Stimulated activated CD4-positive, alpha-beta T cell treated with anti-CD3 and anti-CD28 coated beads, Interleukin-1b, Interleukin-23, amount 100 ng/mL, for 1 hour (primary cell): ENCODE measurements at places on chromosomes 4 and X.

DNA sequence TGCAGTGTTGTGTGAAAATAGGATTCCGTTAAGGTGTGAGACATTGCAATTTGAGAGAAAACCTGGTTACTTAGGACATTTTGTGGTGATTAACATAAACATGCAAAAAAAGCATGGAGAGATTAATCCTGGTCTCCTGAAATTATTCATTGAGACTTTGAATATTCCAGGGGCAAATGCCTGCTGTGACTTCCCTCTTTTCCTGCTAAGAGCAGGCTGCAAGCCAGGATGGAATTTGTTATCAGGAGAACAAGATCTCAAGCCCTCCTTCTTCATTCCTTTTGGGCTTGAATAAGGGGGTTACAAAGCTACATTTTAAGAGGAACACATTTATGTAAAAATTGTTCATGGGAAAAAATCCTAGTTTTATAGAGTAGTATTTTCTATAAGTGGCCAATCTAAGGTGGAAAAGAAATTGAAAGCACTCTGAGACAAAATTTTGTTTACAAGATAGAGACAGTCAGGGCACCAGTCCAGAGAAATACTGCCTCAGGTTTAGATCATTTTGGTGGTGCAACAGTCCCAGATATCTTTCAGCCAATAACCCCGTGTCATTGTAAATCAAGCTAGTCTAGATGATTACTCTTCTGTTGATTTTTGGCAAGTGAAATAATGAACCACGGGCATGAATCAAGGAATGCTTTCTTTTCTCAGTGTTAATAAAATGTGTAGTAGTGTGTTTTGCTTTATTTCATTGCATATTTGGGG is 1528.3 kb upstream of the AGA start:
- no peak for DNase-seq

GRCh38 chr4:178599521-178599920 is 1157.3 kb upstream of the AGA start:
- no peak for DNase-seq

GRCh38 chr4:81811562-81812293 is 340.0 kb upstream of the RASGEF1B start:
- DNase-seq = no peak

- DNase-seq = no peak
Measured at GRCh38 chr4:94550352-94550751, 98.6 kb downstream of the PDLIM5 start.

DNA sequence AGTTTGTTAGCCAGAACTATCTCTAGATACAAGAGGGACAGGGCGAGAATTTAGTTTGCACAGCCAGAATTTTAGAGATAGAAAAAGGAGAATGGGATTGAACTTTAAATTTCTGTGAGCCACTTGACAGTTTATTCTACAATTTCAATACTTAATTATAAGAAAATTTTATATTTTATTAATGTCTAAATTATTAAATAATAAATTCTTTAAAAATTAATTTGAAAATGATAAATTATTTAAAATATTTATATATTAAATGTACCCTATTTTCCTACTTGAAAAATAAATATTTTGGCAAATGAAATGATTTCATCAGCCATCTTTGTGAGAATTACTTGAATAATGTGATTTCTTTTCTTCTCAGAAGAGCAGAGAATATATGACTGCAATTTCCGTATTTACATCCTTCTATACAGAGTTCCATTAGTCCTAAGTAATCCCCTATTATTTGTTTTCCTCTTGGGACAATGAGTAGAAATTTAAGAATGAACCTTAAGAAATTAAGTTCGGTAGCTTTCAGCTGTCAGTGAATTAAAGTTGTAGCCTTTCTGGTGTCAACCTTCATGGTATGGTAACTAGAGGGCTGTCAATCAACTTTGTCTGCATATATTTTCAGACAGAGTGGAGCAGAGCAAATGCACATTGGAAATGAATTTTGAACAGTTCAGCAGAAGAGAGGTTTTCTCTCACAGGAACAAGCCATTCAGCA is 763.9 kb downstream of the PCDH18 start:
- DNase-seq = no peak

GRCh38 chrX:12984603-12985319 is 9.9 kb downstream of the TMSB4X start:
- no peak for DNase-seq

GRCh38 chr4:184021389-184021788 is 116.3 kb downstream of the STOX2 start:
- DNase-seq = no peak

DNA sequence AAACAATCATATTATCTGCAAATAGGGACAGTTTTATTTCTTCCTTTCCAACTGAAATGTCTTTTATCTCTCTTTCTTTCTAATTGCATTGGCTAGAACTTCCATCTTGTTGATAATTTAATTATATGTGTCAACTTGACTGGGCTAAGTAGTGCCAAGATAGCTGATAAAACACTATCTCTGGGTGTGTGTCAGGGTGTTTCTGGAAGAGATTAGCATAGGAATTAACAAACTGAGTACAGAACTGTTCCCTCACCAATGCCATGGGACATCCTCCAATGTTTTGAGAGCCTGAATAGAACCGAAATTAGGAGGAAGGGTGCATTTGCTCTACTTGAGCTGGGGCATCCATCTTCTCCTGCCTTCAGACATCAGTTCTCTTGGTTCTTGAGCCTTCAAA is 1027.2 kb downstream of the FAT4 start:
- no peak for DNase-seq

- DNase-seq = no peak
Measured at GRCh38 chr4:1783015-1783414, 10.1 kb upstream of the FGFR3 start.

DNA sequence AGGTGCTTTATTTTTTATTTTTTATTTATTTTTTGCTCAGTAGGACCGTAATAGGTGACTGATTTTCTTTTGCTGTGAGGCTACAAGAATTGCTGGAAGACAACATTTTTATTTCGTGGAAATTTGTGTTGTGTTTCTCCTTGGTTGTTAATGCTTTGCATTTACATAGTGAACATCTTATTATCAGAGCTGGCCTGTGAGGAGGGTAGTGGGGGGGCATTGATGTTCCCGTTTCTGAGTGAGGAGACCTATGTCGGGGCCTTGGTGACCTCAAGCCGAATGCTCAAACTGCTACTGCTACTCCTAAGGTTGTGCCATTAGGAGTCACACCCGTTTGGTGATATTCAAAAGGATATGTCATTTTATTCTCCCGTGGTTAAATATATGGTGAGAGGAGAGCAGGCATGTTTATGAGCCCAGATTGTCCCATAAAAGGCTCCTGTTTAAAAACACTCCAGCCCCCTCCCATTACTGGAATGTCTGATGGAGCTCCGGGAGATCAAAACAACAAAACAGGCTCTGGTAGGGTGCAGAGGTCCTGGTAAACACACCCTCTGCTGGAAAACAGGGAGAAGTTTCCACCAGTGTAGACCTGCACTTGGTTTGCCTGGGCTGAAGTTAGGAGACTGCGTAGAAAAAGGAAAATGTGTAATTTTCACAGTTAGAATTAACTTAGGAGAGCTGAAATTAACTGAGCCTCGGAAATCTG is 5.6 kb downstream of the PDGFRA start:
- DNase-seq = no peak
